ENCODE measurements at places on chromosomes 12 and 14. TPM values are rescaled to one million over a fixed set of nuclear protein-coding genes. Genes with fewer than 3 reads are reported as not detected.

DNA sequence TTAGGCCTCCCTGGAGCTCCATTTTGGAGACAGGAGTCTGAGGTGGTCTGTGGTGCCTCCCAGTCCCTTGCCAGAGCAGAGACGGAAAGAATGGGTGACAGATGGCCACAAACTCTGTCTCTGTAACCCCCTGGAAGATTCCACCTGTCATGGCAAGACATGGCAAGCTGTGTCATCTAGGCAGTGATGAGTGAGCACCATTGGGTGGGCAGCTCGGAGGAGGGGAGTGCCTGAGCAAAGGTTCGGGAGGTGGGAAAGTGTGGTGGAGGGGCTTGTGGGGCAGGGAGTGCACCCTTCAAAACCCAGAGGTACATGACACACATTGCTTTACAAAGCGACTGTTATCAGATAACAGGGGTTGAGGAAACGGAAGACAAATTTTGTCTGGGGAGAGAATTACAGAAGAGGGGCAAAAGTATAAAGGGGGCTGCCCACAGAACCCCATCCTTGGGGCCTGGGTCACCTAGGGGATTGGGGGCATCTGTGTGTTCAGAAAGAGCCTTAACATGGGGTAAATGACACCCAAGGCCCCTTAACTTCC, 3.5 kb downstream of the RIN3 start:
- H3K4me1 ChIP-seq = peaks cover 79% of the 10 kb centered on the region
- H3K4me3 ChIP-seq = peak overlapping the region; percentile 79
- peak overlapping the region; percentile 93 for H3K27ac ChIP-seq

DNA sequence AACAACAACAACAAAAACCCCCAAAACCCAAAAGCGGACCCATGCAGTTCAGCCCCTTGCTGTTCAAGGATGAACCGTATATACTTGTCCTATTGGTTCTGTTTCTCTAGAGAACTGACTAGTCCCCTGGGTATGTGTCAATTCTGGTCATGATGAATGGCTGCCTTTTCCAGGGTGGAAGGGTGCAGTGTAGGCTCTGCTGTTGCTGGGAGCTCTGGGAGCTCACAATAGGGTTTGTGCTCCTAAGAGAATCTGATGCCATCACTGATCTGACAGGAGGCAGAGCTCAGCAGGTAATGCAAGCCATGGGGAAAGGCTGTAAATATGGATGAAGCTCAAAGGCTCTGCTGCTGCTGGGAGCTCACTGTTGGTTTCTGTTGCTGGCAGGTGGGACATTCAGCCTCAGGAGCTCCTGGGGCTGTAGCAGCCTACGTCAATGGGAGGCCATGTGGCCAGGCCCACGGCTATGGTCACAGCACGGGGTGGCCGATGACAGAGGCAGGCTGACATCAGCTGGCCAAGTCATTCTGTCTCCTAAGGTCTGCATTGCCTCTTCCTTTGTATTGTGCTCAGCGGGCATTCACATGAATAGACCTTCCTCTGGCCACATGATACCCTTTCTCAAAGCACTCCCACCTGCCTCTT, 37.9 kb downstream of the DLK1 start:
- no peak overlapping the region for H3K4me3 ChIP-seq

- no peaks in the 10 kb centered on the region for H3K27me3 ChIP-seq
- no peak overlapping the region for H3K4me3 ChIP-seq
- no peaks in the 10 kb centered on the region for H3K4me1 ChIP-seq
- H3K27ac ChIP-seq = no peak overlapping the region
These were observed 341.9 kb downstream of the GXYLT1 start for GRCh38 chr12:41802803-41803202.

- H3K36me3 ChIP-seq = peaks cover 1% of the 10 kb centered on the region
- H3K4me1 ChIP-seq = peaks cover 26% of the 10 kb centered on the region
- H3K27ac ChIP-seq = no peak overlapping the region
These were observed 10.7 kb upstream of the IKZF4 start for GRCh38 chr12:56010111-56010570.

DNA sequence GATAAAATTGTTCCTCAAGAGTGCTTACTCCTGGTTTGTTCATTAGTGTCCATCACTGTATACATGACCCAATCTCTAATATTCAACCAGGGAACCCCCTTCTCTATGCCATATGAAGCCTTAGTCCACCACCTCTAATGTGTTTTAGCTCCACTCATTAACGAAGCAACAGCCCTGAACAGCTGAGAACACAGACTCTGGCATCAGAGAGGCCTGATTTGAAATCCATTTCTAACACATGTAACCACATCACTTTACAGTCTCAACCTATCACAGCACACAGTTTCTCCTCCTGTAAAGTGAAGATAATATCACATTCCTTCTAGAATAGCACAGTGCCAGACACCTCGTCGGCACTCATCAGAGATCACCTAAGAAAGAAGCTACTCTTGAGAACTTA, 64.3 kb downstream of the C2CD5 start:
- H3K36me3 ChIP-seq = peaks cover 31% of the 10 kb centered on the region
- H3K4me3 ChIP-seq = no peak overlapping the region

The HPD gene
- total RNA-seq = not detected

DNA sequence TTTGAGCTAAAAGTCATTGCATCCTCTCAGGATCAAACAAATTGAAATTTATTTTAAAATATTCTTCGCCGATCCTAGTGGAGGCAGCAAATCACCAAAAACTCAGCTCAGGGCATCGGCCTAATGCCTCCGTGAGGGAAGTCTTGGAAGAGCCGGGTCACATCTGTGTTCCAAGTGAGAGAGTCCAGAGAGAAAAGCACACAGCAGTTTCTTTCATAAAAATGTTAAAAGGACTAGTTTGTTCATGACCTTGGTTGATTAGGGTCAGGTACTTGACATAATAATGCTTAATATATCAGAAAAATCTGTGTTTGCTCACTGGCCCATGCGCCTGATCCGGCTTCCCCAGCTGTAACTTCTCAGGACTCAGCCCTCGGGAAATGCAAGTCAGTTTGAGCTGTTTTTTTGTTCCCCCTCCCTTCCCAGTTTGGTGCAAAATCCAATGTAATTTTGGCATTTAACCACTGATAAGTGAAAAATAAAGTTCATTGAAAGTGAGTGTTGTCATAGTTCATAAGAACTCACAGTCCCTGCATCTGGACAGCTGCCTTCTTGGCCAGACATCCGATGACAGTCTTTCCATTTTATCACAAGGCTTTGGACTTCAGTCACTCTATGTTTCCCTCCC, 161.7 kb downstream of the CAND1 start:
- no peak for DNase-seq
- no peaks in the 10 kb centered on the region for H3K36me3 ChIP-seq
- no peaks in the 10 kb centered on the region for H3K27me3 ChIP-seq

GRCh38 chr14:95256002-95256775, 63.5 kb downstream of the CLMN start:
- H3K4me1 ChIP-seq = peaks cover 7% of the 10 kb centered on the region
- DNase-seq = no peak
- H3K4me3 ChIP-seq = no peak overlapping the region
- no peaks in the 10 kb centered on the region for H3K36me3 ChIP-seq
- H3K27ac ChIP-seq = no peak overlapping the region

The ALDH6A1 gene
- total RNA-seq = 15.5 TPM

DNA sequence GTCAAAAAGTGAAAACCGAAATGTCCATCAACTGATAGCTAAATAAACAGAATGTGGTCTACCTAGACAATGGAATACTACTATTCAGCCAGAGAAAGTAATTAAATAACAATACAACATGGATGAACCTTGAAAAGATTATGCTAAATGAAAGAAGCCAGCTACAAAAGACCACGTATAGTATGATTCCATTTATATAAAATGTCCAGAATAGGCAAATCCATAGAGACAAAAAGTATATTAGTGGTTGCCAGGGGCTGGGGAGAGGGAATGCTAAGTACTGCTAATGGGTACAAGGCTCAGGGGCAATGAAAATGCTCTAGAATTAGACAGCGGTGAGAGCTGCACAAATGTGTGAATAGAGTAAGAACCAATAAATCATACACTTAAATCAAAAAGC, 29.9 kb downstream of the CDC42BPB start:
- H3K4me3 ChIP-seq = no peak overlapping the region
- peaks cover 24% of the 10 kb centered on the region for H3K27me3 ChIP-seq
- H3K27ac ChIP-seq = no peak overlapping the region

The OR4E2 gene
- total RNA-seq = not detected

The SERPINA5 gene
- not detected for total RNA-seq

GRCh38 chr14:103186909-103187586, 63.8 kb downstream of the TNFAIP2 start:
- no peak overlapping the region for H3K27ac ChIP-seq
- H3K27me3 ChIP-seq = peaks cover 63% of the 10 kb centered on the region
- peaks cover 4% of the 10 kb centered on the region for H3K4me1 ChIP-seq
- no peak overlapping the region for H3K4me3 ChIP-seq

The DPPA3 gene
- not detected for total RNA-seq

Measured in activated CD8-positive, alpha-beta memory T cell treated with anti-CD3 and anti-CD28 coated beads, Interleukin-2, amount 10 ng/mL, durations not matched to agents 7 days and 5 days (primary cell).